Renal pelvis (tissue), 12 donors: ENCODE measurements at places on chromosomes 6 and 20. TPM values are rescaled to one million over a fixed set of nuclear protein-coding genes. Genes with fewer than 3 reads are reported as not detected.

DNA sequence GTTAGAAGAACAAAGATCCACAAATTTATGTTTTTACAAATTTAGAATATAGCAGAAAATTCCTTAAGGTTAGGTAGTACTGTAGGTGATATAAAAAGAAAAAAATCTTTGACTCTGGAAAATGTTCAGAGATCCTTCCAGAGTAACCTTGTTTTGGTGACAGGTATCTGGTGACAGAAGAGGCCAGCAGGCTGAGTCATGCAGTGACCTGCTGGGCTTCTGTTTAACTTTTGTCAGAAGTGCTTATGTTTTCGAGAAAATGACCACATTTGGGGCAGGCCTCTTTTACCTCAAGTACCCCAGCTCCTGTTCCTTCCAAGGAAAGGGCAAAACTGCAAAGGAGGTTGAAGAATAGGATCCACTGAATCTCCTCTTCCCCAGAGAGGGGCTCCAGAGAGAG, 10.5 kb upstream of the CLDN20 start:
- no peak for DNase-seq

- DNase-seq = no peak
Measured at GRCh38 chr6:2911171-2911570, 8.1 kb upstream of the SERPINB9 start.

The EDN1 gene
- 4.8 TPM for polyA plus RNA-seq

DNA sequence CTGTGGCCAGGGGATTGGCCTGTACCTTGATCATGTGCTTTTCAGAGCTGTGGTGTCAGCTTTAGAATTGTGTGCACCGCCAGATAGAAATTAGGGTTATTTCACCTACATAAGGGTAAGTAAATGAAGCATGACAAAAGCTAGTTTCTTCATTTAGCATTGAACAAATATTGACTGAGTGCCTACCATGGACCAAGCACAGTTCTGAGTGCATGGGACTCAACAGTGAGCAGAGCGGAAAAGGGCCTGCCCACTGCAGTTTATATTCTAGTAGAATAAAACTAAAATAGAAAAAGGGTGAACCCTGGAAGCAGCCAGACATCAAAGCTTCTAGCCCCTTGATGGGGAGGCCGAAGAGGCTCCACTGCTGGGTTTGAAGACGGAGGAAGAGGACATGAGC, 25.6 kb downstream of the ECT2L start:
- DNase-seq = no peak

GRCh38 chr6:27502508-27503435, 29.9 kb upstream of the ZNF184 start:
- DNase-seq = no peak
